ENCODE measurements at places on chromosomes 16 and 17. TPM values are rescaled to one million over a fixed set of nuclear protein-coding genes. Genes with fewer than 3 reads are reported as not detected.

The PRSS21 gene
- not detected for total RNA-seq

The C16orf95 gene
- total RNA-seq: 1.3 TPM

The NLRC5 gene
- 139 TPM for total RNA-seq

The CA4 gene
- 84.4 TPM for total RNA-seq

The CREBBP gene
- total RNA-seq: 119 TPM

The EFNB3 gene
- 0.22 TPM for total RNA-seq

Data from subcutaneous adipose tissue (tissue), 4 donors.